ENCODE measurements at places on chromosomes 5 and 9. TPM values are rescaled to one million over a fixed set of nuclear protein-coding genes. Genes with fewer than 3 reads are reported as not detected.

GRCh38 chr5:157558041-157558595 lies 17.5 kb downstream of the ADAM19 start:
- DNase-seq, result no peak
- no peak overlapping the region for H3K27ac ChIP-seq
- no peak overlapping the region for H3K4me3 ChIP-seq
- no peaks in the 10 kb centered on the region for H3K36me3 ChIP-seq

ARID3C gene
- total RNA-seq, result 2.5 TPM

BTNL3 gene
- not detected for total RNA-seq

GRCh38 chr9:133773889-133774655 lies 35.9 kb upstream of the SARDH start:
- H3K27ac ChIP-seq, result no peak overlapping the region
- H3K27me3 ChIP-seq, result no peaks in the 10 kb centered on the region
- H3K36me3 ChIP-seq, result peaks cover 32% of the 10 kb centered on the region

DNA sequence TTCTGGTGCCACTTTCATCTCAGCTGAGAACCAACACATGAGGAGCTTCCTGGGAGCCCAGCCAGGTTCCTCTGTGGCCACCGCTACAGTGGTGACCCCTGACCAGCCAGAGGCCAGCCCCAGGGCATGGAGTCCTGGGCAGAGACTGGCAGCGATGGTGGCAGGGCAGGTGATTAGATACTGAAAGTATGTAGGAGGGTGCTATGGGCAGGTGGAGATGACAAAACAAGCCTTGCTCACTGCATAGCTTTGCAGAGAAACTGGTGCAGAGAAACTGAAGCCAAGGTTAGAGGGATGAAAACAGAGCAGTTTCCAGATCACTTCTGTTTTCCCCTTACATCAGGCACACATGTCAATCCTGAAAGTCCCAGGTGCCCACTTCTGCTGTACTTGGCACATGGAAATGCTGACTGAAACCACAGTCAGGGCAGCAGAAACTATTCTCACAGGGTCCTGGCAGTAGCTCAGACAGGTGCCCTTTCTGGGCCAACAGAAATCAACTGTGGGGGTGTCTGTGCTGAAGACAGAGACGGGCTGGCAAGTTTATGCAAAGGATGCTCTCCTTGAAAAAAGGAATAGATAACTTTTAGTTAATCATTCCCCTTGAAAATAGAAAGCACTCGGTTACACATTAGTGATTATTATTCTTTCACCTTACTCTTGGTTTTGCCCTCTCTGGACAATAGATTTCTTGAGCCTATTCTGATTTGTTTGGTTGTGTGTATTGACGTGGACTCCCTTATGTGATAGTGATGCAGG lies 90.3 kb downstream of the ANKRD55 start:
- H3K4me1 ChIP-seq, result no peaks in the 10 kb centered on the region
- H3K27me3 ChIP-seq, result no peaks in the 10 kb centered on the region
- H3K36me3 ChIP-seq, result no peaks in the 10 kb centered on the region
- peak; percentile 85 for DNase-seq

DNA sequence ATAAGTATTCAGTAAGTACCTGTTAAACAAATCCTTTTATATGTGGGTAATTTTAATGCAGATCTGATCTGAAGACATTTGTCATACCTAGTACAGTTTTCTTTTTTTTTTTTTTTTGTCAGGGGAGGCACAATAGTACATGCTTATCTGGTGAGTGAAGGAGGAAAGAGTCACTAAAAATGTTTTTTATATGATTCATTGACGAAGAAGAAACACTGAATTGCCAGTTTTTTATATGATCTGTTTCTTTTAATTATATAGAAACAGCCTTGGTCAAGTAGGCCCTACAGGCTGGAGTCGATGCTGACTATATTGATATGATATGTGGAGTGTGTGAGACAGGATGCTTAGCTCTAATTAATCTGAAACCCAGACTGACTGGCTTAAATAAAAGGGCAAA lies 315.2 kb downstream of the PSAT1 start:
- no peaks in the 10 kb centered on the region for H3K27me3 ChIP-seq
- no peaks in the 10 kb centered on the region for H3K4me1 ChIP-seq
- no peaks in the 10 kb centered on the region for H3K36me3 ChIP-seq
- DNase-seq, result no peak
- H3K4me3 ChIP-seq, result no peak overlapping the region
- no peak overlapping the region for H3K27ac ChIP-seq

All from right lobe of liver (tissue), 6 donors.